Activated naive CD4-positive, alpha-beta T cell treated with anti-CD3 and anti-CD28 coated beads, Interleukin-2, amount 10 ng/mL, durations not matched to agents 7 days and 5 days (primary cell): ENCODE measurements at places on chromosomes 12 and 14.

GRCh38 chr12:10163084-10163483 is 8.8 kb downstream of the OLR1 start:
- no peak overlapping the region for H3K4me3 ChIP-seq
- no peaks in the 10 kb centered on the region for H3K4me1 ChIP-seq
- no peaks in the 10 kb centered on the region for H3K36me3 ChIP-seq
- H3K27me3 ChIP-seq, result peaks cover 58% of the 10 kb centered on the region
- H3K27ac ChIP-seq, result no peak overlapping the region

- no peak within 1 kb of the TSS for H3K4me3 ChIP-seq
- peaks cover 27% of the 10 kb centered on the region for H3K4me1 ChIP-seq
- H3K27ac ChIP-seq, result no peak within 1 kb of the TSS
- H3K27me3 ChIP-seq, result no peaks in the 10 kb centered on the region
- DNase-seq, result no peak
These were observed at the start of gene ACACB for GRCh38 chr12:109115758-109116610. Gene ACACB, plus strand, starts transcription at chr12:109116587. Its CDS starts 22,819 bp downstream, at chr12:109139406.

GRCh38 chr14:92392711-92393110 is 69.7 kb downstream of the SLC24A4 start:
- H3K4me1 ChIP-seq, result no peaks in the 10 kb centered on the region
- peaks cover 21% of the 10 kb centered on the region for H3K27me3 ChIP-seq
- H3K27ac ChIP-seq, result no peak overlapping the region
- DNase-seq, result no peak

- peaks cover 5% of the 10 kb centered on the region for H3K27me3 ChIP-seq
- no peaks in the 10 kb centered on the region for H3K36me3 ChIP-seq
- no peak overlapping the region for H3K4me3 ChIP-seq
- no peaks in the 10 kb centered on the region for H3K4me1 ChIP-seq
- DNase-seq, result no peak
These were observed 128.1 kb downstream of the PAPOLA start for GRCh38 chr14:96630281-96630680.

- H3K4me1 ChIP-seq, result peaks cover 6% of the 10 kb centered on the region
- H3K27ac ChIP-seq, result no peak overlapping the region
- no peaks in the 10 kb centered on the region for H3K36me3 ChIP-seq
- DNase-seq, result no peak
These were observed 32.3 kb upstream of the ATP23 start for GRCh38 chr12:57909056-57909455.

DNA sequence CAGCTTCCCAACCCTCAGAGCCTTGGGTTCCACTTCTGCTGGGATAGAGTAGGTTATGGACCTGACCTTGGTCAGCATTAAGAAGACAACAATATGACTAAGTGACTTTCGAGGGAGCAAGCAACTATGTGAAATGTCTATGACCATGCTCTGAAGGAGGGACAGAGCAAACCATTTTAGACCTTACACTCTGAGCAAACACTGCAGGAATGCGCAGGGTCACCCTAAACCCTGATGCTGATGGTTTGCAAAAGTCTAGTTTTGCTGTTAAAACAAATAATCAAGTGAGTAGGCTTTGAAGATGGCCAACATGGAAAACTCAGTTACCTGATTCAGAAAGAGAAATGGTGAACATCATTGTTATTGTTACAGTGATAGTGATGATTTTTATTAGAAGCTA is 8.7 kb downstream of the ZCCHC8 start:
- no peak overlapping the region for H3K4me3 ChIP-seq
- H3K27ac ChIP-seq, result no peak overlapping the region
- peaks cover 43% of the 10 kb centered on the region for H3K36me3 ChIP-seq

GRCh38 chr14:95480887-95481226 is 35.6 kb downstream of the SYNE3 start:
- no peak overlapping the region for H3K27ac ChIP-seq
- H3K27me3 ChIP-seq, result no peaks in the 10 kb centered on the region
- H3K4me3 ChIP-seq, result no peak overlapping the region
- H3K36me3 ChIP-seq, result peaks cover 47% of the 10 kb centered on the region
- DNase-seq, result no peak
- H3K4me1 ChIP-seq, result peaks cover 22% of the 10 kb centered on the region

DNA sequence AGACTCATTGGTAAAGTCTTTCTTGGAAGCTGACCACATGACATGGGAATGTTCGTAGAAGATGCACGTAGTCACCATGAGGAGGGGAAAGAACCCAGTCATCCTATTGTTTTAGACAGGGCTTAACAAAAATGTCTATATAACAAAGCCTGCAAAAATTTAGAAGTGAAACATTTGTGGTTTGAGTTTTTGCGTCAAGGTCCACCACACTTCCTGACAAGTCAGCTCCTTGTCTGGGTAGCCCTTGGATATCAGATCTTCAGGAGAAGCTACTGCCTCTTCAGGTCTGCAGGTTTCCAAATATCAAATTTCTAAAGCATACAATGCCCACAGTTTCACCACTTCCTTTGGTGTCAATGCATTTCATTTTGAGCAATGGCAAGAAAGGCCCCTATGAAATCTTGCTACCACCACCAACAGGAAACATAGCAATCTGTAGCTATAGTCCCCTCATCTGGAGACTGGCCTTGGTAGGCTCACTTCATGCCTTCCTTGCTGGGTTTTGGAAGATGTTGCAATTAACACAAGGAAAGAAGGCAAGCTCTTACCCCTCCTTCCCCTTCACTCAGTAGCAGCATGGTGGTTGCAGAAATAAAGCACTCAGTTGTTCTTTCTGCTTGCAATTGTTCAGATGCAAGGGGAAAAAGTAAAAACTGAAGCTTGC is 235.2 kb downstream of the PCNX1 start:
- peaks cover 17% of the 10 kb centered on the region for H3K27me3 ChIP-seq
- peak; percentile 50 for DNase-seq
- peak overlapping the region; percentile 93 for H3K27ac ChIP-seq
- no peaks in the 10 kb centered on the region for H3K36me3 ChIP-seq
- no peak overlapping the region for H3K4me3 ChIP-seq
- peaks cover 37% of the 10 kb centered on the region for H3K4me1 ChIP-seq

DNA sequence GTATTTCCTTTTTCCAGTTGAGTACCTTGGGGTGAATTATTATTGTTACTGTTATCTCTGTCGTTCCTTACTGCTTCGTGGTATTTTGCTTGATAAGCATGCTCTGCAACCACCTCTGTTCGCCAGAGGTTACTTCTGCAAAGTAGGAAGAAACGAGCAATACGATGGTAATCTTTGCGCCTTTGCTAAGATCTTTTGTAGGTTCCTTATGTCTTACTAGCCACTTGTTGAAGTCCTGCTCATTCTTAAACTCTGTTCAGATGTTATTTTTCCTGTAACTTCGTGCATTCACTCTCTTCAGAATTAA is 729 bp upstream of the M6PR start:
- peak overlapping the region; percentile 93 for H3K27ac ChIP-seq
- H3K4me1 ChIP-seq, result peaks cover 68% of the 10 kb centered on the region
- no peaks in the 10 kb centered on the region for H3K27me3 ChIP-seq
- peak overlapping the region; percentile 98 for H3K4me3 ChIP-seq
- peaks cover 42% of the 10 kb centered on the region for H3K36me3 ChIP-seq

- H3K27ac ChIP-seq, result no peak overlapping the region
- H3K4me3 ChIP-seq, result no peak overlapping the region
- peaks cover 53% of the 10 kb centered on the region for H3K36me3 ChIP-seq
- H3K27me3 ChIP-seq, result no peaks in the 10 kb centered on the region
- no peak for DNase-seq
- H3K4me1 ChIP-seq, result peaks cover 53% of the 10 kb centered on the region
These were observed 22.6 kb downstream of the C12orf75 start for GRCh38 chr12:105352940-105353635.

DNA sequence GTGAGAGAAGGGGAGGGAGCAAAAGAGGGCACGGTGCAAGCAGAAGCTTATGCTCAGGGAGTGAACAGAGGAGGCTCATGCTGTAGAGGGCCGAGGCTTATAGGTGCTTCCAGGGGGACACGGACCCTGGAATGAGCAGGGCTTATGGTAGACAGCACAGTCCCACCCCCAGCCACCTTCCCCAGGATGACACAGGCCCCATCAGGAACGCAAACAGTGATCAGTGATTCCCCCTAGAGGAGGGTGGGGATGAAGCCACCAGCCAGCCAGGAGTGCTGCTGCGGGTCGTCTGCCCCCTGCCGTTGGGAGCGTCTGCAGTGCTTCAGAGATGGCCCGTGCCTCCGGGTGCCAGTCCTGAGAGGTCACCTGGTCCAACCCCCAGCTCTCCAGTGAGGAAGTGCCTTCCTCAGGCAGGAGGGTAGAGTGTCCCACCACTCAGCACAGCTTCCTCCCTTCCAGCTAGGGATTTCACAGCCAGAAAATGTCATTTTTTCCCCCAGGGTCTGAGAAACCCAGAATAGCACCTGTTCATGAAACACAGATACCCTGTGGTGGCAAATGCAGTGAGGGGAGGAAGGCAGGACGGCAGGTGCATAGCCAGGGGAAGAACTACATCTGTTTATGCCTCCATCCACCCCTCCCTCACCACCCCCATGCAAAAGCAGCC is 60.7 kb downstream of the SLC6A12 start:
- peak; percentile 71 for DNase-seq
- H3K27me3 ChIP-seq, result peaks cover 8% of the 10 kb centered on the region
- H3K4me1 ChIP-seq, result peaks cover 2% of the 10 kb centered on the region
- no peak overlapping the region for H3K27ac ChIP-seq

DNA sequence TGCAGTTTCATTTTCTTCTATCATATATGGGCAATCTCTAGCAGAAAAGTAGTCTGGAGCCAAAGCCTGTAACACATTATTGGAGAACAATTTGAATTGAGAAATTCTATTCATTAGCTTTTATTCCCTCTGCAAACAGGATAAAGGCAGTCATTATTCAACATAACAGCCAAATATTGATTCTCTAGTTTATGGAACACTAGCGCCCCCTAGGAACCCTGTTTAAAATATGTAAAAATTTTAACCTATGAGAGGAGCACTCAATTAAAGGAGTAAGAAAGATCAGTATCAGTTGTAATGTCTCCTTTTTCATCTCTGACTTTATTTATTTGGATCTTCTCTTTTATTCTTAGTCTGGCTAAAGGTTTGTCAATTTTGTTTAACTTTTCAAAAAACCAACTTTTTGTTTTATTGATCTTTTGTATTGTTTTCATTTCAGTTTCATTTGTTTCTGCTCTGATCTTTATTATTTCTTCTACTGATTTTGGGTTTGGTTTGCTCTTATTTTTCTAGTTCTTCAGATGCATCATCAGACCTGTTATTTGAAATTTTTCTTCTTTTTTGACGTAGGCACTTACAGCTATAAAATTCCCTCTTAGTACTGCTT is 4.8 kb upstream of the LMNTD1 start:
- H3K27me3 ChIP-seq, result no peaks in the 10 kb centered on the region
- no peak overlapping the region for H3K27ac ChIP-seq
- H3K4me1 ChIP-seq, result no peaks in the 10 kb centered on the region

DNA sequence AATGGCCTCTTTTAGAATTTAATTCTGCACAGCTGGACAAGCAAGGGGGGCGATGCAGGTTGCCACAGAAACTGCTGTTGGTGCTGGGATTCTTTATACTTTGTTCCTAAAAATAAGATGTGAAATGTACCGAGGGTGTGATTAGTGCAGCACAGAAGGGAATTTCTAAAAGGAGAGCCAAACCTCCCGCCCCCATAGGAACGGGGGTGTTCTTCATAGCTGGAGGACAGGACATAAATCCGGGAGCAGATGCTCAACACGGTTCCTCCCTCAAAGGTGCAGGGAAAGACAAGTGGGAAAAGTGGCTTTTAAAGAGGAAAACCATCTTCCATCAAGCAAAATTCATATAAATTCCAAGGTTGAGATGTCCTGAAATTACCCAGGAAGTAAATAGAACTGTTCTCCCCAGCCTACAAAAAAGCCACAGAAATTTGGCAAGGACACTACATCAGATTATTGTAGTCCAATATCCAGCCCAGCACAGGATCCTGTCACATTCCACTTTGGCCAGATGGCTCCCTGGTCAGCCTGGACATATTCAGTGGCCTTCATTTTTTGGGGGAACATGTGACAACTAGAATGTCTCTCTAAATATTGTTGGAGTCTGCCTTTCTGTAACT is 51.4 kb upstream of the TMX1 start:
- peaks cover 3% of the 10 kb centered on the region for H3K27me3 ChIP-seq
- no peaks in the 10 kb centered on the region for H3K36me3 ChIP-seq
- no peak overlapping the region for H3K27ac ChIP-seq
- DNase-seq, result no peak

DNA sequence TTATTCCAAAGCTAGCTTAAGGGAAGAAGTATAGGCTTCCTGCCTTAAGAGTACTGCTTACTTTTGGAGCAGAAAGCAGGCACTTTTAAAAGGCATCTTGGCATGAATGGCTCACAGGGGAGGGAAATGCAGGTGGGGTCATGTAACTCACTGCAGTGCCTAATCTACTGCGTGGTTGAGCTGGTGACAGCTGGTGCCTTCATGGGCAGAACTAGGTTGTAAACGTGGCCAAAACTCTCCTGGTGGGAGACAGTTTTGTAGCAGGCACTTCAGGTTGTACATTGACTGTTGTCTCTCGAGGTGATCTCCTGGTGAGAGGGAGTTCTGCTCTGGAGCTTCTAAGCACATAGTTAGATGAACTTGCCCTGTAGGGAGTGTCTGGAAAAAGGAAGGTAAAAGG is 962.5 kb downstream of the DIO2 start:
- no peak overlapping the region for H3K4me3 ChIP-seq
- H3K36me3 ChIP-seq, result no peaks in the 10 kb centered on the region
- no peak for DNase-seq
- no peaks in the 10 kb centered on the region for H3K27me3 ChIP-seq

- no peaks in the 10 kb centered on the region for H3K36me3 ChIP-seq
- DNase-seq, result no peak
- peak overlapping the region; percentile 10 for H3K4me3 ChIP-seq
These were observed 709 bp downstream of the INHBC start for GRCh38 chr12:57435293-57435692.

DNA sequence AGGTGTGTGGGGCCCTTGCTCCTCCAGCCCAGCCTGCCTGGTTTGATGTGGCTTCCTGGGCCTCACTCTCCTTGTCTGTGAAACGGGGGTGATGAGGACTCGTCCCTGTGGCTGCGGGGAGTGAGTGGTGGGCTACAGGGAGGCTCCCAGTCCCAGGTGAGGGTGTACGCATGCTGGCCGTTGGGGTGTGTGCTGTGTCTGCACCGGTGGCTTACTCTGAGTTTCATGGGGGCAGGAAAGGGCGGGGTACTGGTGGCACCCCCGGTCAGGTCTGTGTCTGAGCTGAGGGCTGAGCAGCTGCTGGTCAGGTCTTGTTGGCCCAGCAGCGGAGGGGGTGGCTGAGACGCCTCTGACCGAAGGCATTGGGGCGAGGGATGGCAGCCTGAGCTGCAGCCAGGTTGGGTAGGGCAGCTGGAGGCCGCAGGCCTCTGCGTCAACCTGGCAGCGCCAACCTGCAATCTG is 11.2 kb downstream of the ULK1 start:
- H3K27me3 ChIP-seq, result no peaks in the 10 kb centered on the region
- no peak for DNase-seq
- peaks cover 9% of the 10 kb centered on the region for H3K4me1 ChIP-seq
- no peak overlapping the region for H3K27ac ChIP-seq
- peaks cover 3% of the 10 kb centered on the region for H3K36me3 ChIP-seq
- no peak overlapping the region for H3K4me3 ChIP-seq

GRCh38 chr14:71089971-71090370 is 182.7 kb downstream of the PCNX1 start:
- no peak overlapping the region for H3K27ac ChIP-seq
- H3K27me3 ChIP-seq, result no peaks in the 10 kb centered on the region

GRCh38 chr12:15584366-15585041 is 204.7 kb downstream of the EPS8 start:
- peak; percentile 52 for DNase-seq
- no peaks in the 10 kb centered on the region for H3K27me3 ChIP-seq
- no peak overlapping the region for H3K4me3 ChIP-seq

GRCh38 chr12:50551866-50552265 is 47.1 kb downstream of the DIP2B start:
- H3K4me1 ChIP-seq, result peaks cover 17% of the 10 kb centered on the region
- no peak overlapping the region for H3K27ac ChIP-seq
- no peak overlapping the region for H3K4me3 ChIP-seq
- no peak for DNase-seq
- no peaks in the 10 kb centered on the region for H3K27me3 ChIP-seq

GRCh38 chr14:60775296-60775695 is 40.7 kb downstream of the MNAT1 start:
- no peaks in the 10 kb centered on the region for H3K4me1 ChIP-seq
- no peaks in the 10 kb centered on the region for H3K27me3 ChIP-seq
- DNase-seq, result no peak
